SK-N-SH treated with all-trans-retinoic acid at 6 μM for 48 hours (cell line): ENCODE measurements at places on chromosomes 3 and 15.

GRCh38 chr3:106183762-106184391 is 315.1 kb upstream of the CBLB start:
- ATAC-seq = 0 out of 3 replicates have a peak, but pooled peaks have one; percentile 41

GRCh38 chr3:141346007-141346406 is 22.3 kb upstream of the ZBTB38 start:
- ATAC-seq = no peak

- no peak for ATAC-seq
Measured at GRCh38 chr15:43211224-43211735, 9.5 kb downstream of the EPB42 start.

- ATAC-seq = no peak
Measured at GRCh38 chr15:88920186-88920891, 7.2 kb upstream of the MFGE8 start.

- no peak for ATAC-seq
Measured at GRCh38 chr3:15083252-15083651, 15.7 kb downstream of the RBSN start.

DNA sequence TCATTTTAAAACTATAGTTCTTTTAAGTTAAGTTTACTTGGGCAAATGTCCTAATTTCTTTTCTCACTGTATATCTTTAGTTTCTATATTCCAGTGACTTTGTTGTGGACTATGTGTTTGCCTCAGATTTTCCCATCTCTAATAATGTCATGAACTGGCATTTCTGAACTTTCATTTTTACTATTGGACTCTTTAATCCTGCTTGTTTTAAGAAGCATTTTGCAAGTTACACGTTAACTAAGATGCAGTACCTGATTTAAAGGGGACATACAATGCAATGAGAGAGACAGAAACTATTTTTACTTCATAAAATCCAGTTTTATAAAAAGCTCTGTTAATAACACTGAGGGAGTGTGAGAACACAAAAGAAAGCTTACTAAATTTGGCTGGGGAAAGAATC is 58.6 kb upstream of the PHLDB2 start:
- ATAC-seq = no peak

GRCh38 chr3:125059488-125060245 is 3.9 kb upstream of the HEG1 start:
- ATAC-seq = no peak

DNA sequence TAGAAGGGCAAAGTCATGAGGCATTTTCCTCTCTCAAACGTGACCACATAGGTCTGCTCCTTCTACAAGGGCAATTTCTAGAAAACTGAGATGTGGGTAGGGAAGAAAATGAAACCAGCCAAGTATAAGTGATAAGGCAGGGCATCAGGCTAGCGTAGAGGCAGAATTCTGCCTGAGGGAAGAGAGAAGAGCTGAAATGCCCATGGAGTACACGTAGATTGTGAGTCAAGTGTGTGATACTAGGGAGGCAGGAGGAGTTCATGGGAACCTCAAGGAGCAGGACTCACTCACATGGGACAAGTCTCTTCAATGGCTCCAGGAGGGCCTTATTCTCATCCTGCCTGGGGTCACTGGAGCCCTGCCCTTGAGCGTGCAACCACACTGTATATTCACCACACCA is 34.9 kb upstream of the PPP4R2 start:
- ATAC-seq = no peak

DNA sequence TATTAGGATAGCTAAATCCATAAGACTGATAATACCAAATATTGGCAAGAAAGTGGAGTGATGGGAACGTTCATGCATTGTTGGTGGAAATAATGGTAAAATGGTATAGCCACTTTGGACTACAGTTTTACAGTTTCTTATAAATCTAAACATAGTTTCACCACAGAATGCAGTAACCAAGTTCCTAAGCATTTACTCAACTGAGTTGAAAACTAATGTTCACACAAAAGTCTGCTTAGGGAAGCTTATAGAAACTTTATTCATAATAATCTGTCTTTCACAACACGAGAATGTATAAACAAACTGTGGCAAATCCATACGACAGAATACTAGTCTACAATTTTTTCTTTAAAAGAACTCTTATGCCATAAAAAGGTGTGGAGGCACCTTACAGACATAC is 969.3 kb downstream of the FHIT start:
- no peak for ATAC-seq

GRCh38 chr3:68142441-68142840 is 488.0 kb upstream of the SUCLG2 start:
- no peak for ATAC-seq

DNA sequence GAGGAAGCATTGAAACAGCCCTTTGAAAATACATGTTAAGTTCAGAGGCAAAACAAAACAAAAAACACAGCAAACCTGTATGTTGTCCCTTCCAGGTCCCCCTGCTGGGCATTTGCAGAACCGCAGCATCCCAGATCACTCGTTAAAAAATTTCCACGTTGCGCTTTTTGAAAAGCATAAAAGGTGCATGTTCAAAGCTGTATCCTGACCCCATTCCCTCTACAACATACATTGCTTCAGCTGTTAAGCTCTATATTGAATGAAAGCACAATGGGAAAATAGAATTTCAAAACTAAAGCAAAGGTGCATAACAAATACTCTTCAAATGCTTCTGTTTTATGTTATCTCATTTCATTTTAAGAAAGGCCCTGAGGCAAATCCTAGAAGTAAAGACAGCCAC is 328.3 kb downstream of the THSD4 start:
- ATAC-seq = peak; percentile 41

GRCh38 chr15:76282465-76282864 is 28.8 kb downstream of the ETFA start:
- ATAC-seq = no peak

DNA sequence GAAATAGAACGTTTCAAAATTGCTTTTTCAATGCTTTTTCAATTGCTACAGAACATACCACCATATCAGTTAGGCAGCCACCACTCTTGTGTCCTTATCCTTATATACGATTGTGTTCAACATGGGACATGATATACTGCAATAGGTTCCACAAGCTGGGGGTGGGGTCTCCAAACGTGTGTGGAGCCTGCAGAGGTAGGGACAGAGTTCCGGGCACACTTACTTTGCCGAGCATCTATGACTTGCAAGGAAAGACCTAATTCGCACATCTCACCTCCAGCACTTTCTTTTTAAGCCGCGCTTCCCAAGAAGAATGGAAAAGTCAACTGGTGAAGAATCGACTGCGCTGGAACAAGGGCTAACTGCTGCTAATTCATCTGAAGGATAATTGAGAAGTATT is 39.6 kb upstream of the SFMBT1 start:
- no peak for ATAC-seq

GRCh38 chr15:27671819-27672437 is 427.2 kb downstream of the OCA2 start:
- no peak for ATAC-seq

DNA sequence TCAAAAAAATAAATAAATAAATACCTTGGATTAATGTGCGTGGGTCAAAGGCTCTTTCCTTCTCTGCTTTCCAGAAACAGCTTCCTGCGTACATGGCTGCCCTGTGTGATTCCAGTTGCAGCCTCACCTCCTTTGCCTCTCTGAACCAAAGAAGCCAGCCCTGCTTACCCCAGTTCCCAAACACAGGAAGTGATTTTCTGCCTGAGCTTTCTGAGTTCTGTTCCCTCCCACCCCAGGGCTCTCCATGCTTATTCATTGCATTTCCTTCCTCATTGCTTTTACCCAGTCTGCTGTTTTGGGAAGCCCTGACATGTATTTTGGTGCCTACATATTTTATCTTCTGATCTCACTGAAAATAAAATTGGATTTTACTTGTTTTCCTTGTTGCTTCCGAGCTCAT is 15.4 kb downstream of the ZSCAN2 start:
- no peak for ATAC-seq

DNA sequence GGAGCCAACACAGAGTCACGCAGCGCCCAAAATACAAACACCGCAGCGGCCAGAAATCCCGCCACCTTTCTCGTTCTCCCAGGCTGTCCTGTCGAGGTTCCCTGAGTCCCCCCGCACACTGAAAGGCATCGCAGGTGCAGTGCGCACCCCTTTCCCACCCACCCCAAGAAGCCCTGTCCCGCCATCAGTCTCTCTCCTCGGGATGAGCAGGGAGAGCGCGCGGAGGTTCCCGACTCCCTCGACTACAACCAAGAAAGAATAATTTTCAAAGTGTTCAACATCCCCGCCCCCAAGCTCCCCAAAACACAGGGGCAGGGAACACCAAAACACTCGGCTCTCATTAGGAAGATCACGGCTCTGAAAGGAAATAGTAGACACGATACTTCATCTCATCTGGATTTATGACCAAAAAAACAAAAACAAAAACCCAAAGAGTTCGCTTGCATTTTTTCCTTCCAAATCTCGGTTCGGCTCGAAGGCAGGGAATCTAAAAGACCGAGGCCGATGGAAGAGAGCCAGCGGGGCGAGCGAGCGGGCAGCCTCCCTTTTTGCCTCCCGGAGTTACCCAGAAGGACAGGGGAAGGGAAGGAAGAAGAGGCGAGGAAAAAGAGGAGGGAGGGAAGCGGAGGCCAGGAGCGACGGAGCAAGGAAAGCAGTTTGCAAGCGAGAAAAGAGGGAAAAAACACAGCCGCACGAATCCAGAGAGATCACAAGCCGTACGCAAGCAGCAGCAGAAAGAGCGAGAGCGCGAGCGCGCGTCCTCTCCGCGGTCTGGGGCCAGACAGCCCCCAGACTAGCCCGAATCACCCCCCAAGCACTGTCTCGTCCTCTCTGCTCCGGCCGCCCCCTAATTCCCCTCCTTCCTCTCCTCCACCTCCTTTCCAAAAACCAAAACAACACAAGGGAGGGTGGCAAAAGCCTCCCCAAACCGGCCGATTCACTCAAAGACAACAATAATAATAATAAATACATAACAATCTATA is 808 bp downstream of the BCL6 start:
- peak; percentile 18 for ATAC-seq

- peak; percentile 57 for ATAC-seq
Measured at GRCh38 chr3:129314386-129315222, 35.9 kb downstream of the HMCES start.

DNA sequence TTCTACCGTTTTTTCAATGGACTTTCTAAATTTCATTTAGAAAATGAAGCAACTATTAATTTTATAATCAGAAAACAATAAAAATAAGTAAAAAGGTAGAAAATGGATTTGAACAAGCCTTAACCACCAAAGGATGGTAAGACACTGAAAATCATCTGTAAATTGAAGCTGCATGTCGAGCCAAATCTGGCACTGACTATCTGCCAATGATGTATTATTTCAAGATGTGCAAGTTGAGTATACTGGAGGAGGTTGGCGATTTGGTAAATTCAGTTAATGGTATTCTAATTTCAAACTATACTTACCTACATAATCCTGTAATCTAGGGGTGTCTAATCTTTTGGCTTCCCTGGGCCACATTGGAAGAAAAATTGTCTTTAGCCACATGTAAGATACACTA is 93.5 kb downstream of the FMN1 start:
- ATAC-seq = no peak

GRCh38 chr3:170221924-170222646 is at the start of gene PRKCI:
Gene PRKCI (plus strand): TSS chr3:170222424. CDS start chr3:170222670, 246 bp downstream.
- peak; percentile 97 for ATAC-seq

DNA sequence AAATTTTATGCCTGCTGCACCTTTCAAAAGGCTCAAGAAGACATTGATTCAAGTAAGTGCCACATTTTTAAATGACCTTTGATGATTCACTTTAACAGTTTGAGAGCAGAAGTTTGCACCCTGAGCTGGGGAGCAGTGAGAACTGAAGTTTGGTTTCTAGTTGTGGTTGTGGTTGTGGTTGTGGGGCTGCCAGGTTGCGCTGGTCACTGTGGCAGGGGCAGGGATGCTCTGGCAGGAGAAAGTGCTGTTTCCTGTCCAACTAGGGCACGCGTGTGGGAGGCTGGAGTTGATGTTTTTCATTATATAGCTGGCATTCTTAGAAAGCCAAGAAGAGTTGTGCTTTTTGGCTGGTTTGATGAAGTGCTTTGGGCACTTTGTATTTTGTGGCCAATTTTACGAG is 339.7 kb upstream of the NR2F2 start:
- no peak for ATAC-seq

- no peak for ATAC-seq
Measured at GRCh38 chr3:242602-243355, 46.2 kb downstream of the CHL1 start.

GRCh38 chr15:26382444-26383072 is 390.3 kb downstream of the GABRB3 start:
- no peak for ATAC-seq

GRCh38 chr3:115974940-115975339 is 351.6 kb downstream of the GAP43 start:
- no peak for ATAC-seq

DNA sequence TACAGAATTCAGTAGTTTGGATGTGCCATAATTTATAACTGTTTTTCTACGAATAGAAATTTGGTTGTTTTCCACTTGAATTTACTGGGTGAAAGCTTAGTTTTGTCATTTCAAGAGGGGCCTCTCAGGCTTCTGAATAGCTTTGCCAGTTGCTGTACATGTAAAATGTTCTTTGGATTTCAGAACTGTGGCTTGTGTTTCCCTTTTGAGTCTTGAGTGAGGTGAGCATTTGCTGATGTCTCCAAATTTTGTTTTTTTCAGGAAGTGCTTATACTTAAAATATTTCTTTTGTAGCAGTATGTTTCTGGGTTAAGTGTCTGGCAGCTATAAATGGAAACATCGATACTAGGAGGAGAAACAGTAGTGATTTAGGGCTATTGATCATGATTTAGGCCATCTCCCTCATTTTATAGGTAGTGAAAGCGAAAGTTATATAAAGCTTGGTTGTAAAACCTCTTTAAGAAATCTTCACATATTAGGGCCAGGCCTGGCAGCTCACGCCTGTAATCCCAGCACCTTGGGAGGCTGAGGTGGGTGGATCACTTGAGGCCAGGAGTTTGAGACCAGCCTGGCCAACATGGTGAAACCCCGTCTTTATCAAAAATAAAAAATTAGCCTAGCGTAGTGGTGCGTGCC is 9.2 kb upstream of the TRAK1 start:
- no peak for ATAC-seq

DNA sequence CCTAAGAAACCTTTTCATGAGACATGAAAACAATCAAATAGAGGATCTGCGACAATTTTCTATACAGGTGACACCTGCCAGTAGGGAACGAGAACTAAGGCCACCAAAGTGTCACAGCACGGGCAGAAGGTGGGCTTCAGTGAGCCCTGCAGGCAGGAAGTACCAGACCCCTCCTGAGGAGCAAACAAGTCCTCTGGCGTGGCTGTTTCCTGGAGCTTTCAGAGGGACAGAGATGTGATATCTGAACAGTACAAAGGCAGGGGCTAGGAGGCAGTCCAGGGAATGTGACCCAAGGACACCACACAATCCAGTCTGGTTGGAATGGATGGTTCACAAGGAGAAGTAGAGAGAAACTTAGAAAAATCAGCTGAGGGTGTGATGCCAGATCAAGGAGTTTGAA is 16.8 kb downstream of the POMGNT2 start:
- no peak for ATAC-seq

DNA sequence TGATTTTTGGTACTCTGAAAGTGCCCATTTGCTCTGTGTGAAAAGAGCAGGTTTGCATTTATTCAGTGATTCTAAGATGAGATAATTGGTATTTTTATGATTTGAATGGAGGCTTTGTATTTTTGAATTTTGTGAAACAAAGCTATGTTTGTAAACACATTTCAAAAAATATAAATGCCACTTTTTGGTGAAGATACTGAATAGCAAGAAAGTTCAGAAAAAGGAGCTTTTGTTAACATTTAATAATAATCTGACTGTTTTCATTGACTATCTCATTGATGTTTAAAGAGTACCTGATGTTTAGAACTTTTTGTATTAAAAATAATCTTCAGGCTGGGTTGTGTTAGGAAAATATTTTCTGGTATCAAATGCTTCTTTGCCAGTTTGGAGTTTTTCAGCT is 23.7 kb downstream of the TCF12 start:
- no peak for ATAC-seq

GRCh38 chr3:67059443-67059842 is 61.3 kb downstream of the KBTBD8 start:
- no peak for ATAC-seq

GRCh38 chr3:151213881-151214280 is 10.9 kb upstream of the GPR171 start:
- no peak for ATAC-seq
